ENCODE measurements at places on chromosomes 4 and X.

DNA sequence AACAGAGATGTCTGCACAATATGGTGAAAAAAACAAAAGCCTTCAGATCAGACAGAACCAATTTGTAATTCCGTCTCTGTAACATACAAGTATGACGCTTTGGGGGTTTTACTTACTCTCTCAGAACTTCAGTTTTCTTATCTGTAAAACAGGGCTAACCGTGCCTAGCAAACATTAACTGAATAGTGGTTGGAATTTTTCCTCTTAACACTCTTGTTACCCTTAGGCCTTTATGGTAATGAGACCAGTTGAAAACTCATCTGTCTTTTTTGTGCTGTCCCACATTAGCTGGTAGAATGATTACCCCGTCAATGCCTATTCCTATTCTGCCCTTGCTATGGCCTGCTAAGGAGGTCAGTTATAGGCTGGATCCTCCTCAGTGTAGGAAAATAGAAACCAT lies 4.5 kb upstream of the MYOZ2 start:
- DNase-seq = no peak

DNA sequence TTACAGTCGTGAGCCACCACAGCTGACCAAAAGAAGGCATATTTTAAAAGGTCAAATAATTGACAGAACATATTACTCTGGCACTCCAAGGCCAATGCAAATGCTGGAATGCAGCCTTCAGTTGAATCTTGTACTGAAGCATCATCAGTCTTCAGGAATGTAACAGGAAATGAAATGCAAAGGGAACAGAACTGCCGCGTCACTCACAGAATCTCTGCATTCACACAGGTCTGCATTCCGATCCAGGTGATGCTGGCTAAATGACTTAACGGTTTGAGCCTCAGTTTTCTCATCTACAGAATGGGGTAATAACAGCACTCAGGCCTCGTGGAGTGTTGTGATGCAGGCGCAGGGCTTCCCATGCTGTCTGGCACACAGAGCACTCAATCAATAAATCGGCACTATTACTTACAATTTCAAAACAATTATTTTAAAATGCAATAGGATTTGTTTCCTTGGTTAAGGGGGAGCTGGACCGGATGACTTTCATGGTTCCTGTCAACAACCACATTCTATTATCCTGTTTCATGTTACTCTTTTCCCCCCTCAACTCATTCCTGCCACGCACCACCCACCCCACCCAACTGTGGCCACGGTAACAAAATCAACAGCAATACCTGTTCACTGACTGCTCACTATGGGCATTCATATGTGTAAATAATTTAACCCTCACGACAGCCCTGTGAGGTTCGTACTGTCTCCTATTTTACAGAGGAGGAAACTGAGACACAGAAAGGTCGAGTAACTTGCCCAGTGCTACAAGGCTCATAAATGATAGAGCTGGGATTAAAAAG lies 32.4 kb downstream of the IGFBP7 start:
- DNase-seq = no peak

DNA sequence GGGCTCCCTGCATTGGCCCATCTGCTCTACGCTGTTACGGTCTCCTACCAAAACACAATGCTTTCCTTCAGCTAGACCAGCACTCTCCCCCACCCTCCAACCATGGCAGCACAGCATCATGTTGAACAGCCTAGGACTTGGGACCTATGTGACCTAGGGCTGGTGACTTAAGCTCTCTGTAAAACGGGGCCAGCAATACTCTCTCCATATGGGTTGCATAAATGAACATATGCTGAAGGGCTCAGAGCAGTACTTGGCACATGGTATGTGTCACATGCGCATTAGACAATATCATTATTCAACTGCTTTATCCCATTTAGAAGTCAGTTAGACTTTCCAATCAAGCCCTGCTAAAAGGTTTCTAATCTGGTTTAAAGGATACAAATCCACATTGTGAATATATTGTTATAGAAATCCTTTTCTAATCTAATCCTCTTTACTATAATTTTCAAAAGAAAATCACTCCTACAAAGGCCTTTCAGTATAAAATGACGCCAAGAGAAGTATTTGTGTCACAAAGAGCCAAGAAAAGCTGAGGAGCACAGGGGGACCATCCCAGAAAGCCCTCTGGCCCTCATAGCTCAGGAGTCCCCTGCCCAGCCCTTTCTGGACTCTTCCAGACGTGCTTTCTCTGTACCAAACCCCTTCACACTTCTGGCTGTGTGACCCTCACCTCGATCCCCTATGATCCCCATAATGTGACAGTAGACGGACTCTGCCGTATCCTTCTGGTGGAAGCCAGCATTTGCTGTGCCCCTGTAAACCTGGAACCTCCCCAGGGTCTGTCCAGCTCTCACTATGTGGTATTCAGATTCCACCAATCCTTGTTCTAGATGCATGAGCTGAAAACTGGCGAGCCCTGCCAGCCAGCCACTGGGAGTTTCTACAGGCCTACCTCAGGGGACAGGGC lies 42.3 kb downstream of the NSG1 start:
- no peak for DNase-seq

GRCh38 chr4:1715002-1715758 lies 3.1 kb upstream of the SLBP start:
- DNase-seq = no peak

DNA sequence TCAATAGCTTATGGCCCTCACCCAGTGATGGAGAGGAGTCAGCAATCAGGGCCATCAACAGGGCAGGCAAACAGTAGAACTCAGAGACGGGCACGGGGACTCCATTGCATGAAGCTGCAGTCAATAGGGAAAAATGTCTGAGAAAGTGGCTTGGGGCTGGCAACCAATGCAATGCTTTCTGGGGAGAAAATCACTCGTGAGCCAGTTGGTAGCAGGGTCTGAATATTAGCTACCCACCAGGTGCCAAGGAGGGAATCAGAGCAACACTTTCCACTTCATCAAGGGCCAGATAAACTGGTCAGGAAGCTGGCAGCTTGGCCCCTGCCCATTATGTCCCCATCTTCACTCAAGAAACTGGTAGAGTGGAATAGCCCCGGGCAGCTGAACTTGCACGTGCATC lies 80.7 kb downstream of the STARD8 start:
- no peak for DNase-seq

DNA sequence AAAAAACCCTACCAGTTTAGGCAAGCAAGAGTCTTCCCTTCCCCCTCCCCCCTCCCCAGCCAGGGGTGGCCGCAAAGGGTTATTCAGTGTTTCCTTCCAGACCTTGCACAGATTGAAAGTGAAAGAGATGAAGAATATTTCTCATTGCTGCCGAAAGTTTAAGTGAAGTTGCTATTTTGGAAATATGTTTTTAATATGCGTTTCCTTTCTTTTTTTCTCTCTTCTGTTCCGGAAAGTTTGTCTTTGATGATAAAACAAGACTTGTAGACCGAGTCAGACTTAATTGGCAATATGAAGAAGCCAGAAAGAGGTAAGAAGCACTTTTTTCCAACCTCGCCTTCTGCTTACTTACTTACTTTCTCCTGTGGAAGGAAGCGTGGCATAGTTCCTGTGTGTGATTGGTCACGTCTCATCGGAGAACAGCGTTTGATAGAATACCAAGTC lies 58.5 kb upstream of the CLCN4 start:
- no peak for DNase-seq

DNA sequence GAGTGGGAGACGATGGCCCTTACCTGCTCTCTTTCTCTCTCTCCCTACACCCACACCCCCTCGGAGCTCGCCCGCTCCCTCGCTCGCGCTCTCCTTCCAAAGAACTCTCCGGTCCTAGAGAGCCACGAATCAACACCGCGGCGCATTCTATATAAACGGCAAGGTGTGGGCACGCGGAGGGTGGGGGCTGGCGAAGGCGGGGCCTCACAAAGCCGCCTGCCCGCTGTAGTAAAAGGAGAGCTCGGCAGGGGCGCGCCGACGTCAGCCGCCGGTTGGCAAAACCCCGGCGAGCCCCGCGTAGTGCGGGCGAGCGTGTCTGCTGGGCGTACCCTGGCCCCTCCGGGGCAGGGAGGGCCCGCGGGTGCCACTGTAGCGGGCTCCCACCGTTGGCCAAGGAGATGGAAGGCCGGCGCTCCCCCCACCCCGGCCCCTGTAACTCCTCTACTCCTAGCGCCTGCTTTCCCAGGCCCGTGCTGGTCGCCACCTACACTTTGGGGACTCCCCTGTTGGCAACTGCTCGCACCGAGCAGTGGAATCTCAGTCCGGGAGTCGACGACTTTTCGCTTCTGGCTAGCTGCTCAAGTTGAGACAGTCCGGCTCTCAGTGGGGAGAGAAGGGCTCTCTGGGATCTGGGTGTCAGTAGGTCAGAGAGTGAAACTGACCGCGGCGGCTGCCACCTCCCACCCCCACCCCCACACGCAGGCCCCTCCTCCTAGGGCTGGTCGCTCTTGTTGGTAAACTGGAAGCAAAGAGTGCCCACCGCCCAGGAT lies 325.5 kb upstream of the F9 start:
- no peak for DNase-seq

DNA sequence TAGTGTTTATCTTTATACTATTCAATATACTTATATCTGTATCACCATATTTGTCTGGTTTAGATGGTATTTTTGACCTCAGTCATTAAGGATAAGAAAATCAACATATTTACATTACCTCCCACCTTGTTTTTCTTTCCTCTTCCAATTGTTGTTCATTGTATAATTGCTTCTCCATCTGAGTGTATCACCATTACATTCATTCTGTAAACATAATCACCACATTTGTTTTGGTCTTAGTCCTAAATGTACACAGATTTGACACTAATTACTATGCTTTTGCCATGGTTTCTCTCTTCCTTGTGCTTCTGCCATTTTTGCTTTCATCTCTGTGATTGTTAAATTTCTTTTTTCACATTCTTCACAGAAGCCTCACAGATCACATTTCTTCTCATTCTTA lies 12.7 kb downstream of the ARMCX6 start:
- DNase-seq = no peak

GRCh38 chrX:48972220-48973164 lies 848 bp upstream of the KCND1 start:
- peak; percentile 5 for DNase-seq

GRCh38 chrX:19659929-19660328 lies 144.6 kb upstream of the MAP3K15 start:
- no peak for DNase-seq

DNA sequence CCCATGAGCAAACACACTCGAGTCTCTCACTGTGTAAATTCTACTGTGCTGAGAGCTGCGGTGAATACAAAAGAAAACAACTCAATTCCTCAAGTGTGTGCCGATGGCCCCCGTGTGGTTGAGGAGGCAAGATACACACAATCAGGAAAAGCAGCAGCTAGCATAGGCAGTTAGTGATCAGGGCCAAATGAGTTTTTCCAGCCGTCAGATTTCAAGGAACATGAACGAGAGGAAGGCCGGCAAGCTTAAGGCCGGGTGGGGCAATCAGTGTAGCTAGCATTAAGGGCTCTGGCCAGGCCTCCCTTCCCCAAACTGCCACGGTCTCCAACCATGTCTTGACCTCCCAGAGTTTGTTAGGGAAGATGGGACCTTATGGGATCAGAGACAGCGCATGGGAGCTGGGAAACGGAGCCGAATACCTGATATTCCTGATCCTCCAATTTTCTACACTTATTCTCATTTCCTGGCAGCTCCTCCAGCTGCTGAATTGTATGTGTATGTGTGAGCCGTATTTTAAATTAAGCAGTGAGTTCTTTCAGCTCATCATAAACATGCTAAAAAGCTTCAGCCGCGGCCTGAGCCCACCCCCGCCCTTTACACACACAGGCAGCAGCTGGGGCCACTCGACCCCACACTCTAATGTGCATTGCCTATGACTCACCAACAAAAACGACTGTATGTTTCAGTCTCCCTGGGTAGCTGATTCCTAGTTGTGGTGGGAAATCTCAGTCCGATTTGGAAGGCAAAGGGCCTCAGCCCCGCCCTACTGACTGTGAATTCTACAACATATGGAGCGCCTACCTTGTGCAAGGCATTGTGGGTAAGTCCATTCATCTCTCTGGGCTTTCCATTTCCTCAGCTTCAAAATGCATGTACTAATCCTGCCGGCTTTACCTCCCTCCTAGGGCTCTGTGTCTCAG lies 59.9 kb downstream of the RTL9 start:
- DNase-seq = no peak

Data from stimulated activated CD8-positive, alpha-beta memory T cell treated with anti-CD3 and anti-CD28 coated beads, Interleukin-2, amount 100 ng/mL, for 48 hours (primary cell).